ENCODE measurements at places on chromosomes 4 and X. TPM values are rescaled to one million over a fixed set of nuclear protein-coding genes. Genes with fewer than 3 reads are reported as not detected.

FHIP1A gene
- not detected for total RNA-seq

MAGEA3 gene
- not detected for total RNA-seq

DCLK2 gene
- 0.15 TPM for total RNA-seq

NEXMIF gene
- total RNA-seq = 0.49 TPM

GATA1 gene
- total RNA-seq = not detected

DMP1 gene
- total RNA-seq = not detected

ALPK1 gene
- total RNA-seq = 36.7 TPM

DCAF12L2 gene
- total RNA-seq = not detected

CPZ gene
- not detected for total RNA-seq

GRIA2 gene
- total RNA-seq = not detected

XAGE2 gene
- not detected for total RNA-seq

CTAG2 gene
- total RNA-seq = not detected

HPSE gene
- total RNA-seq = 18.9 TPM

DUX4 gene
- not detected for total RNA-seq

GLRA2 gene
- not detected for total RNA-seq

SPP1 gene
- 0.63 TPM for total RNA-seq

FAT1 gene
- total RNA-seq = 0.17 TPM

DCK gene
- total RNA-seq = 71.8 TPM

YY2 gene
- total RNA-seq = 2.4 TPM

Data from T-helper 1 cell treated with Interleukin-12 subunit alpha and Interleukin-12 subunit beta and Interleukin-4 antibody, amounts not matched to agents 30 ng/mL and 1 ng/mL, for 36 hours (primary cell).